ENCODE measurements at places on chromosomes 13 and 19. TPM values are rescaled to one million over a fixed set of nuclear protein-coding genes. Genes with fewer than 3 reads are reported as not detected.

The ONECUT3 gene
- 0.93 TPM for total RNA-seq

The RFPL4A gene
- not detected for total RNA-seq

The ZNF586 gene
- 20.1 TPM for total RNA-seq

The CYP2F1 gene
- total RNA-seq = not detected

- no peak for DNase-seq
Observed at GRCh38 chr13:98657506-98658085, 80.7 kb upstream of the STK24 start.

- DNase-seq = no peak
Observed at GRCh38 chr13:59623206-59623915, 540.4 kb downstream of the DIAPH3 start.

DNA sequence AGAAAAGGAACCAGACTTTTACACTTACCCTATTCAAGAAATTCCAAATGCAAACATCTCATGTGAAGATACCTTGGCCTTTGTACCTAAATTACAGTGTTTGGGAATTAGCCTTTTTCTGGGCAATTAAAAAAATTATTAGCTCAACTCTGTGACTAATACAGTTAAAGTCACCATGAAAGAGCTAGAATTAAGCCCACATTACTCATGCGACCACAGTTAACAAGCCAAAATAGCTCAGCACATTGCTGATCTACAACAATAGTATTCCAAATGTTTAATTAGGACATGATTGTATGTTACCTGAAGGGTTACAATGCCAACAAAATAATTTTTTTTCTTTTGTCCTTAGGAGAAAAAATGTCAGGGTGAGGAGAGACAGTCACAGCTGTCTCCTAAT is 263.6 kb upstream of the GPC6 start:
- no peak for DNase-seq

DNA sequence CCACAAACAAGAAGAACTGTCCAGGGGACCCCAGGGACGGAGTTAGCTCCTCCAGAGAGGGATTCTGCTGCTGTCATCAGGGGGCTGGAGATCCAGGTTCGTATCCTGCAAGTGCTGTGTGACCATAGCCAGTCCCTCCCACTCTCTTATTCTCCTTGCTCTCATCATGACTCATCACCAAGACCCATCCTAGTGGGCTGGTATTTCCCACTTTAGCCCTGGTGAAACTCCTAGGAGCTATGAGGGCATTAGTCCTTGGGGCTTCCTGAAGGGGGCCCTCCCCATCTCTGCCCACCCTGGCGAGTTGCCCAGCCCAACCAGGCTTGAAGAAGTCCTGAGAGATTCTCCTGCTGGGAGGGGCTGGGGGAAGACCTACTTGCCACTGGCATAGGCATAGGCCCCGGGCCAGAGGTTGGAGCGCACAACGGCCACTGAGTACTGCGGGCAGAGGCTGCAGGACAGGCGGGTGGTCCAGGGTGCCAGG is 7.5 kb upstream of the DMWD start:
- DNase-seq = no peak

DNA sequence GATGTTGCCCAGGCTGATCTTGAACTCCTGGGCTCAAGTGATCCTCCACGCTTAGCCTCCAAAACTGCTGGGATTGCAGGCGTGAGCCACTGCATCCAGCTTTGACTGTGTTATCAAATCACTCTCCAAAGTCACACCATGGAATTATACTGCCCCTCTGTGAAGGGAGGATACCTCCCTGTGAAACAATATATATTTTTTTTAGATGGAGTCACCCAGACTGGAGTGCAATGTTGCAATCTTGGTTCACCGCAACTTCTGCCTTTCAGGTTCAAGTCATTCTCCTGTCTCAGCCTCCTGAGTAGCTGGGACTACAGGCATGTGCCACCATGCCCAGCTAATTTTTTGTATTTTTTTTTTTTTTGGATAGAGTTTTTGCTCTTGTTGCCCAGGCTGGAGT is 7.7 kb downstream of the TYK2 start:
- DNase-seq = no peak

DNA sequence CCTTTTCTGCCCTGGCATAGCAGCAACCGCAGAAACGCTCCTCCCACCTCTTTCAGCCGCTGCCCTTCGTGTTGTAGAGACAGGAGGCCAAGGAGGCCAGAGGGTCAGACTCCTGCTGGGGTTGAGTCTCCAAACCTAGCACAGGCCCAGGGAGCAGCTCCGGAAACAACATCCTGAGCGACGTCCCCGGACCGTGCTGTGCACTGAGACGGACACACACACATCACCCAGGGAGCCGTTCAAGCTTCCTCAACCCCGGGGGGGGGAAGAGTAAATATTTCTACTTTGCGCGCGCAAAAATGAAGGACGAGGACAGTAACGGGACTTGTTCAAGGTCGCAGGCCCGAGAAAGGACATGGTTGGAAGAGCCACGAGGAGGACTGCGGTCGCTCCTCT is 657 bp downstream of the ZNF550 start:
- DNase-seq = no peak

DNA sequence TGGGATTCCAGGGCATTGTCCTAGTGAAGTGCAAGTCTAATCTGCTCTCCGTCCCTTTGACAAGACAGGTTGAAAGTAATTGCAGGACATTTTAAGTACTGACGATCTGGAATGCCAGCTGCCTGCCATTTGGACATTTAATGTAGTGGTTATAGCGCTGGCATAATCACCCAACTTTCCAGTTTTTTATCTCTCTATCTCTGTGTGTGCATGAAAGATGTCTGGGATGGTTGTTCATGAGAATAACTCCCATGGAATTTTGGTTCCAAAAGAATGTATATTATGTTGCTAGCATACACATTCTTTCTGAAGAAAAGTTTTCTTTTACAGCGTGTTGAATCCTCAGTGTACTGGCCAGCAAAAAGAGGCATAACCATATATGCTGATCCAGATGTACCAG is 53.6 kb downstream of the TDRD12 start:
- DNase-seq = no peak

DNA sequence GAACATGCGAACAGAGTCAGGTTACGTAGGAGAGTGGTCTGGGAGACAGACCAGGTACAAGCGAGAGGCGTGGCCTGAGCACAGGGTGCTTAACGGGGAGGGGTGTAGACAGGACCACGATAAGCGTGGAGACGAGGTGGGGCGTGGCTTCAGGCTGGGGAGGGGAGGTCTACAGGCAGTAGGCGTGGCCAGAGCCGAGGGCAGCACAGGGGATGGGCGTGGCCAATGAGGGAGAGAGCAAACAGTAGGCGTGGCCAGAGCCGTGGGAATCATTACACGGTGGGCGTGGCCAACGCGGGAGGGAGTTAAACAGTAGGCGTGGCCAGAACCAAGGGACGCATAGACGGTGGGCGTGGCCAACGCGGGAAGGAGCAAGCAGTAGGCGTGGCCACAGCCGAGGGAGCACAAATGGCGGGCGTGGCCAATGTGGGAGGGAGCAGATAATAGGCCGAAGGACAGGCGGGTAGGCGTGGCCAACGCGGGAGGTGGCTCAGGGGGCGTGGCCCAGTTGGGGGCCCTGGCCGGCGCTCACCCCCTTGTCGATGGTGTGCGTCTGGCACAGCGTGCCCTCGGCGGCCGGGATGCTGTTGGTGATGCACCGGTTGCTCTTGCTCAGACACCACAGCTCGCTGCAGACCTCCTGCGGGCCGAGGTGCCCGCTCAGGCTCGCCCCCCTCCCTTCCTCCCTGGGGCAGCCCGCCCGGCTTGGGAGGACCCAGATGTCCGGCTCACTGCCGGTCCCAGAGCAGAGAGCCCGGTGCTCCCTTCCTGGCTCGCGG is 15.2 kb upstream of the MYO1F start:
- peak; percentile 94 for DNase-seq

- DNase-seq = no peak
Observed at GRCh38 chr19:13623716-13624710, 117.7 kb upstream of the CACNA1A start.

All from neural crest cell (in vitro differentiated cells).